PC-3 (cell line): ENCODE measurements at places on chromosomes 4 and X. TPM values are rescaled to one million over a fixed set of nuclear protein-coding genes. Genes with fewer than 3 reads are reported as not detected.

SPANXC gene
- not detected in 2 replicates for total RNA-seq

TMPRSS11F gene
- not detected in 2 replicates for total RNA-seq

LRBA gene
- 38.2 and 40.8 TPM in 2 replicates for total RNA-seq

ADH1C gene
- not detected in 2 replicates for total RNA-seq

CTAG2 gene
- total RNA-seq, result not detected in 2 replicates

ZNF280C gene
- total RNA-seq, result 4.6 and 5.2 TPM in 2 replicates

GJB1 gene
- total RNA-seq, result not detected in 2 replicates

ZCCHC12 gene
- total RNA-seq, result 0.07 TPM in 1 of 2 replicates, not detected in the other

MAGEB17 gene
- 0.58 and 0.87 TPM in 2 replicates for total RNA-seq

ACTRT1 gene
- not detected in 2 replicates for total RNA-seq

GAGE1 gene
- not detected in 2 replicates for total RNA-seq

TSPAN7 gene
- not detected in 2 replicates for total RNA-seq

COL4A6 gene
- total RNA-seq, result 3.5 and 4.4 TPM in 2 replicates

SERPINA7 gene
- not detected in 2 replicates for total RNA-seq

SPINK2 gene
- not detected in 2 replicates for total RNA-seq

ADGRA3 gene
- total RNA-seq, result 29.0 and 35.7 TPM in 2 replicates

POF1B gene
- not detected in 2 replicates for total RNA-seq

GLRB gene
- 2.8 and 4.1 TPM in 2 replicates for total RNA-seq

DAPP1 gene
- total RNA-seq, result 11.6 and 11.8 TPM in 2 replicates

OFD1 gene
- total RNA-seq, result 14.4 and 16.7 TPM in 2 replicates

TET2 gene
- 5.6 and 5.8 TPM in 2 replicates for total RNA-seq

EXOC1 gene
- 23.7 and 37.4 TPM in 2 replicates for total RNA-seq

FGF2 gene
- total RNA-seq, result 4.0 and 4.1 TPM in 2 replicates

STBD1 gene
- total RNA-seq, result 7.3 and 10.9 TPM in 2 replicates

AFM gene
- not detected in 2 replicates for total RNA-seq

IL15 gene
- 7.1 and 9.3 TPM in 2 replicates for total RNA-seq

MAGEB1 gene
- total RNA-seq, result not detected in 2 replicates

OPN1MW3 gene
- total RNA-seq, result not detected in 2 replicates

DIAPH2 gene
- 15.1 and 19.6 TPM in 2 replicates for total RNA-seq

TRAPPC2 gene
- 7.9 and 8.6 TPM in 2 replicates for total RNA-seq

USO1 gene
- total RNA-seq, result 29.9 and 34.3 TPM in 2 replicates

HELQ gene
- total RNA-seq, result 7.3 and 10.5 TPM in 2 replicates

ERAS gene
- not detected in 2 replicates for total RNA-seq

UBL4A gene
- total RNA-seq, result 92.3 and 101 TPM in 2 replicates
